Stimulated activated CD4-positive, alpha-beta T cell treated with anti-CD3 and anti-CD28 coated beads, TNF-alpha, amount 100 ng/mL, for 4 hours (primary cell): ENCODE measurements at places on chromosomes 6 and 20.

- no peak for DNase-seq
Measured at GRCh38 chr6:24749297-24749696, 25.4 kb upstream of the GMNN start.

DNA sequence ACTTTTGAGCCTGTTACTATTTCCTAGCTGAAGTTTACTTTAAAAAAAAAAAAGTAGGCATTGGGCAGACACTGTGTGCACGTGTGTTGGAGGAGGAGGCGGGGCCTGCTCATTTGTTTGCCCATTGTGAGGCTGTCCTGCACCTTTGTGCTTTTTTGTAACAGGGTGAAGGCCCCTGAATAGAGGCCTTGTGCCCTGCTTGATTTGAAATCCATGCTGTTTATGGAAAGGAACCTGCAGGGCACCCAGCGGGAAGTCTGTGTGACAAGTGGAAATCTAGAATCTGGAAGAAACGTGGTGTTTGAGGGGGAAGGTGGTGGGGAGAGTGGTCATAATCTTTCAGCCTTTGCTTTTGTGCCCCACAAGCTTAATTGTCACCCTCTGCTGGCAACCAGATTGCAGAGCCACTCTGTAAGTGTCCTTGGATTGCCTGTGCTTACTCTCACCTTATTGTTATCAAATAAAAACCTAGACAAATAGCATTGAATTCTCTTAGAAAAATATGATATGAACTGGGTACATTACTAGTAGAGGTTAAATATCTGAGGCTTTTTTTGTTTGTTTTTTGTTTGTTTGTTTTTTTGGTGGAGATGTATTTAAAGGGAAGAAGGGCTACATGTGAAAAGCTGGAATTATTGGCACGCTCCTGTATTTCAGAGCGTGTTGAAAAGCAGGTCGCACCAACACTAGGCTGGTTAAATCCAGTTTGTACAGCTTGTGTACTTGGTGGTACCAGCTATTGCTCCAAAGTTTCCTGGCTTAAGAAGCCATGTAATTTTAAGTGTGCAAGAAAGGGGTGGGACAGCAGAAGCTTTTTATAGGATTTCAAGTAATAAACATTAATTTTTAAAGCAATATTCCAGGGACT, 156.3 kb downstream of the ARID1B start:
- no peak for DNase-seq

DNA sequence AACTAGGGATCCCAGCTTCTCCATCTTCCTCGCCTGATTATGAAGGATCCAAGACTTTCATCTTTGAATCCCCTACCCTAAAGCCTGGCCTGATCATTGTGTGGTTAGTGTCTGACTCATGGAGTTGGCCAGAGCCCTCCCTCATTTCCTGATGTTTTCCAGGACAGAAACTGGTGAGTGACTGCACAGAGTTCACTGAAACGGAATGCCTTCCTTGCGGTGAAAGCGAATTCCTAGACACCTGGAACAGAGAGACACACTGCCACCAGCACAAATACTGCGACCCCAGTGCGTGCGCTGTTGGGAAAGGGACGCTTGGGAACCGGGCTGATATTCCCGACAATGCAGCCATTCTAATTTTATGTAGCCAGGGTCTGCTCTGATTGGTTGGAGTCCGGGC, 4.0 kb downstream of the CD40 start:
- DNase-seq = no peak

GRCh38 chr6:111173946-111174345, 86.6 kb downstream of the SLC16A10 start:
- DNase-seq = no peak

- no peak for DNase-seq
Measured at GRCh38 chr20:19760371-19760721, 2.3 kb downstream of the RIN2 start.

GRCh38 chr20:6238421-6238820, 115.6 kb upstream of the FERMT1 start:
- DNase-seq = no peak

DNA sequence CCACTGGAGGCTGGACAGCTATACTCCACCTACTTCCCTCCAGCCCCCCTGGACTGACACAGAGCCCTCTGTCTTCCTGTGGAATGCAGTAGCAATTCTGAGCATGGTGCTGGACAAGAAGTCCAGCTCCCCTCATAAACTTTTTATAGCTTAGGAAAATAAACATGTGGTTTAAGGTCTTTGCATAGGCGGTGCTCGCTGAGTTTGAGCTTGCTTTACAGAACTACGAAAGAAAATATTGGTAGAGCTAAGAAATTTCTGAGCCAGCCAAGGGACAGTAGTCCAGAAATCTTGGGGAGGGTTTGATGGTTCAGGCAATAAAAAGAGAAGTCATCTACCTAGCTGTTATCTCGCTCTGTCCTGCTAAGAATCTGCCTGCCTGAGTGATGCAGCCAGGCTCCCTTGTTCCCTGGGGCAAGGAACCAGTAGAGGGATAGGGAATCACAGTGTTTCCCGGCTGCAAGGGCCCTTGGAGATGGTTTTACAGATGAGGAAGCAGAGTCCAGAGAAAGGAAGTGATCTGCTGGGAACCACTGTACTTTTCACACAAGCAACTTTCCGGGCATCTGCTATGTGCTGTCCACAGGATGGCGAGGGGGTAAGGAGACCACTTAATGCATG, 343.4 kb downstream of the CDC5L start:
- DNase-seq = no peak

GRCh38 chr20:19079536-19080299, 132.7 kb upstream of the SLC24A3 start:
- DNase-seq = no peak

DNA sequence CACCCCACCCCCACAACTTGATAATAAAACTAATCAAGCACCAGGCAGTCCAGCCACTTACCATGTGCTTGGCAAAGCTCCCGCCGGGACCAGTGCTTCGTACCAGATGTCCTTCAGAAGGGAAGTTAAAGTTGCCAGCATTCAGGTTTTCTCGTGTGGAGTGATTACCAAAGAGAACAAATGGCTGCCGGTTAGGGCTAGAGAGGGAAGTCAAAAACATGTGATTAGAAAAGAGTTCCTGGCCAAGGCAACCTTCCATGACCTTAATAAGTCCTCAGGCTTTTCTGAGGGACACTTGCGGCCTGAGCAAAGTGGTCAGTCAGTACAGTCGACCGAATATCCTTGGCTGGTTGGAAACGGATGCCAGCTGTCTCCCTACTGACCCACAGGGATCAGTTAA, 67.0 kb downstream of the DNAAF9 start:
- no peak for DNase-seq

DNA sequence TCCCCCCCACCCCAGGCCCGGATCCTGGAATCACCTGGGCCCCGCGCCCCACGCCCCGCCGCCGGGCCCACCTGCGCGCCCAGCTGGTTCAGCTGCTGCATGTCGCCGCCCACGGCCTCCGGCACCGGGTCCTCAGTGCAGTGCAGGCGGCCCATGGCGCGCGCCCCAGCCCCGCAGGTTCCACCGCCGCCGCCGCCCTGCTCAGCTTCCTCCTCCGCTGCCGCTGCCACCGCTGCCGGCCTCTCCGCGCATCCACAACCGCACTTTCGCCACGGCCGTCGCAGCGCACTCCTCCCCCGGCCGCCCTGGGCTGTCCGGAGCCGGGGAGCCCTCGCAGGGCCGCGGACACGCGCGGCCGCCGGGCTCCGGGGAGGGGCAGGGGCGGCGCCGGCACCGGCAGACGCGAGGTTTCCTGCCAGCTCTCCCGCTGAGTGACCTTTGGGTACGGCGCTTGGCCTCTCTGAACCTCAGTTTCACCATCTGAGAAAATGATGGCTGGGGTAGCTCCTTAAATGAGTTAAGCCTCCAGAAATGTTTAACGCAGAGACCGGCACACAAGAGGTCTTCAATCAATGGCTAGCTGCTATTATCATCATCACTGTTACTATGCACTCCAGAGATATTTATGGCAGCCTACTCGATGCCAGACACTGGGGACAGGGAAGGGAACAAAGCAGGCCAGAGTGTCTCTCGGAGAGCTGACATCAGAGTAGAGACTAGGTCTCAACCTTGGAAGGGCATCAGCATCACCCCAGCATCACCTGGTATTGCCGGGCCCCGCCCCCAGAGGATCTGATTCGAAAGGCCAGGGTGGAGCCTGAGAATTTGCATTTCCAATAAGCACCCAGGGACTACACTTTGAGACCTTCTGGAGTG, at the start of gene COMMD7:
Gene COMMD7 (minus strand): TSS at position 231 of the 876 bp plus-strand sequence. CDS start 76 bp downstream, at position 155.
- DNase-seq = peak; percentile 53

DNA sequence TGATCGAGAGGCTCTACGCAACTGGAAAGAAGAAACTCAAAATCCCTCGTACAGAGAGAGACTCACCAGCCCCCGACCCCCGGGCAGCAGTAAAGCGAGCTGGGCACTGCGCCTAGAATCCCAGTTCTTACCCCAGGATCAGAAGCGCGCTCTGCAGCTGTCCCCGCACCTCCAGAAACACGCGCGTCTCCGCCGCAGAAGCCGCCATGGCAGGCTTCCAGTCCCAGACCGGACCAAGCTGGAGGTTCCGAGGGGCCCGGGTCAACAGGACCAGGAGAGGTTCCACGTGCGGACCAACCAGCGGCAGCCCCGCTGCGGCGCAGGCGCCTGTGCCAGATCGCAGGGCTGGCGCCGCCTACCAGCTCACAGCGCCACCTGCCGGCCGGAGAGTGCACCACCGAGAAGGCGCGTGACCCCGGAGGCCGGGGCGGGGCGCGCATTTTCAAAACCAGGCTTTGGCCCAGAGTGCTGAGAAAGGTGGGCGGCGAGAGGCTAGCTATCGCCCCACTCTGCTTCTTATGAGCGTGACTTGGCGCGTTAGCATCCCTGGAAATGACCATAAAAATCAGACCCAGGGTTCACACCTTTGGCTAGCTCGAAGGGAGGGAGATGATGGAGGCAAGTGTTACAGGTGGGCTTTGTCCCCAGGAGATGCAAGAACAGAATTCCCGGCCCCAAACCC, at the start of gene UBE3D:
Gene UBE3D (minus strand): TSS at position 331 of the 682 bp plus-strand sequence. CDS start 123 bp downstream, at position 208.
- DNase-seq = peak; percentile 86

DNA sequence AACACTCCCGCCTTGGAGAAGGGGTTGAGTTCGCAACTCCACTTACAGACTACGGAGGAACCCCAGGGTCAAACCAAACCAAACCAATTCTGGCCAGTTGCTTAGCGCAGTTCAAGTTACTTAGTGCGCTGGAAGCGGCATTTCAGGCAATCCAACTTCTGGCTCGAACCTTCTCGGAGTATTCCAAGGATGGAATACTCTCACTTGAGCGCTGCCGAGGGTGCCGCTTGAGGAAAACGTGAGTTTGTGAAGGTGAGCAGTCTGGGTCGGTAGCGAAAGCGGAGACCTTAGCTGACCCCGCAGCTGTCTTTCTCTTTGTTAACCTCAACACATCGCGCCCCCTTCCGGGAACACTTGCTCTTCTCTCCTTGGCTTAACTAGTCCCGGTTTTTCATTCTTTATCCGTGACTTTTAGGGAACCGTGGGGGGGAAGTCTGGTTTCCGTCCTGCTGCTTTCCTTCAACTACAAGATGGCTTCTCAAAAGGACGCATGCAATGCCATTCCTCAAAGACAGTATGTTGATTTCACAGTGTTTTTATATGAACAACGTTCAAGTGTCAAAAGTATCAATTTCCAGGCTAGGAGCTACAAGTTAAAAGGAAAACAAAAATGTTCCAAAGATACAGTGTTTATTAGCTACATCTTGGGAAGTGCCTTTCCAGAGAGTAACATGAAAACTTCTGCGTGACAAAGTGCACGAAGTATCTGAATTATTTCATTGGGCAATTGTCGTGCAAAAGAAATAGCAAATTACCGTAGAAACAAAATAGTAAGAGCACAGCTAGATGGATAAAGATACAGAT, 741 bp upstream of the PNISR start:
- peak; percentile 41 for DNase-seq

DNA sequence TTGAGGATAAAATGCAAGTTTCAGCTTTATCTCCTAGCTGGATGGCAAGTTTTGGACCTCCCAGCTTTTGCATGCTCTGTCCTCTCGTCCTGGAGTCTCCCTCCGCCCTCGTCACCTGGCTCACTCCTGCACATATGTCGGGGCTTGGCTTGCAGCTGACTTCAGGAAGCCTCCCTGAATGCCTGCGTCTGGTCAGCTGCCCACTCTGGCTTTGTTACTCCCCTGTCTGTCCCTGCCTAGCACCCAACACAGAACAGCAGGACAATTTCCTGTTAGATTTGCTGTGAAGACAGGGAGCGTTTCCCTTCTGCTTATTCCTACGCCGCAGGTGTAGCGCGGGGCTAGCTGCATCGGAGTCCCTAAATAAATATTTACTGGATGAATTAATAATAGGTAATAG, 5.4 kb downstream of the JPH2 start:
- no peak for DNase-seq

- DNase-seq = no peak
Measured at GRCh38 chr6:45548657-45549515, 171.2 kb upstream of the SUPT3H start.
